ENCODE measurements at places on chromosomes 4 and X.
A peak's percentile ranks its signal among the peaks of the same experiment; 100 is the strongest.

- no peak for DNase-seq
Measured at GRCh38 chr4:74474345-74475090, 29.6 kb downstream of the AREG start.

- no peak for DNase-seq
Measured at GRCh38 chr4:74543983-74544382, 99.0 kb downstream of the AREG start.

- DNase-seq = peak; percentile 89
Measured at GRCh38 chr4:83231620-83232076, 53.0 kb downstream of the COQ2 start.

DNA sequence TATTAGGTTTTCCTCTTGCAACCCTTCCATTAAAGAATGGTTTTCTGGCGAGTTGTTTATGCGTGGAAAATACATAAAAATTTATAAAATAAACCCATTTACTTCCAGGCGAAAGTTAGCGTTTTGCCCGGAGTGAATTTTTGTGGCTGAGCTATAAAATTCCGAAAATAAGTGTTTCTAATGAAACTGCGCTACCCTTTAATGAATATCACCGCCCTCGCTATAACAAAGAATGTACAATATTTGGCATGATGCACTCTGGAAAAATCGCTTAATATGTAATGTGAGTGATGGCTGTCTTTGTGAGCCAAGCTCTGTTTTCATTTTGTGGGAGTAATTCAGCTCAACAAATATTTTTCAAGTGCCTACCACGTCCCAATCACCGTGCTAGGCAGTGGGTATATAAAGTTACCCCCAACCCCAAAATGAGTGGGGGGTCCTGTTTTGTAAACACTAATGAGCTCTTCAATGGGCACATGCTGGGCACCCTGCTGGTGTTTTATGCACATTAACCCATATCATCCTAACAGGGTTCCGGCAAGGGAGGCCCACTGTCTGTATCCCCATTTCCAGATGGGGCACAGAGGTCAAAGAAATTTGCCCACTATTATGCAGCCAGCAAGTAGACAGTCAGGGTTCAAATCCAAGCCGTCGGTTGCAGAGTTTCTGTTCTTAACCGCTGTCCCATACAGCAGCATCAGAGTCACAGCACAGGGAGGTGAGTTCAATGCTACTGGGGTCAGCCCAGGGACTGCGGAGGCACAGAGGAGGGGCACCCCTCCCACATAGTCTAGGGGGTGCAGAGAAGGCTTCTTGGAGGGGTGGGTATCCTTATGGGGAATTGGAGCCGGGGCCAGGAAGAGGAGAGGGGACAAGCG is 65.7 kb upstream of the STX18 start:
- DNase-seq = no peak

- DNase-seq = no peak
Measured at GRCh38 chr4:103152381-103152780, 45.8 kb downstream of the CENPE start.

- no peak for DNase-seq
Measured at GRCh38 chr4:15142201-15142600, 139.9 kb downstream of the CPEB2 start.

- no peak for DNase-seq
Measured at GRCh38 chr4:16225167-16225862, 956 bp downstream of the TAPT1 start.

- no peak for DNase-seq
Measured at GRCh38 chr4:74873545-74874301, 59.2 kb upstream of the PARM1 start.

- DNase-seq = no peak
Measured at GRCh38 chr4:184437565-184438265, 36.6 kb downstream of the IRF2 start.

- DNase-seq = no peak
Measured at GRCh38 chr4:28075401-28075956, 1214.8 kb downstream of the STIM2 start.

DNA sequence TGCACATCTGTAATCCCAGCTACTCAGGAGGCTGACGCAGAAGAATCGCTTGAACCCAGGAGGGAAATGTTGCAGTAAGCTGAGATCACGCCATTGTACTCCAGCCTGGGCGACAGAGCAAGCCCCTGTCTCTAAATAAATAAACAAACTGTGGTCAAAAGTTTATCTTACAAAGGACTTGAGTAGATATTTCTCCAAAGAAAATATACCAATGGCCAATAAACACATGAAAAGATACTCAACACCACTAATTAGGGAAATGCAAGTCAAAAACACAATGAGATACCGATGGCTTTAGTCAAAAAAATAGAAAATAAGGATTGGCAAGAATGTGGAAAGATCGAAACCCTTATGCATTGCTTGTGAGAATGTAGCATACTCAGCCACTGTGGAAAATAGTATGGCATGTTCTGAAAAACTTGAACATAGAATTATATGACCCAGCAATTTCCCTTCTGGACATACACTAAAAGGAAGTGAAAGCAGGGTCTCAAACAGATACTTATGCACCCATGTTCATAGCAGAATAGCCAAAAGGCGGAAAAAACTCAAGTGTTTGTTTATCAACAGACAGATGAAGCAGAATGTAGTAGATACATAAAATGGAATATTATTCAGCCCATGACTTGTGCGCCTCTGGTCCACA is 2.0 kb upstream of the CFAP97 start:
- no peak for DNase-seq

DNA sequence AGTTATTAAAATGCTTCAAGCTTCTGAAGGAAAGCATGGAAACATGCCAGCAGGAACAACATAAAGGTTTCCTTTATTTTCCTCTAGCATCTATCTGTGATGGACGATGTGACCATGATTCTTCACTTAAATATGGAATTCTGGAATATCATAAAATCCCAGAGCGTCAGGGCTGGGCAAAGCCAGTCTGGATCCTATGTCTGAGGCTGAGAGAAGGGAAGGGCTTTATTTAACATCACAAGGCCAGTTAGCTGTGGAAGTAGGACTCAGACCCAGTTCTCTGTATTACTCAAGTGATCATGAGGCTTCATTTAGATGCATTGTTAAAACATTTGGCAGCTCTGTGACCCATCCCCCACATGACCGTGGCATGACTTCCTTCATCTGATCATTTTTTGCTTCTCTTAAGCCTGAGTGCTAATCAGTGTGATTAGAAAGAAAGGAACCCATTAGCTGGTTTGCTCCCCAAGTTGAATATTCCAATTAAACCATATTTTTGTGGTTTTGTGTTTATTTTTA is 40.9 kb upstream of the EOLA2 start:
- no peak for DNase-seq

- DNase-seq = no peak
Measured at GRCh38 chr4:7464259-7464655, 29.5 kb upstream of the PSAPL1 start.

GRCh38 chr4:73434311-73434710 is 1.7 kb upstream of the AFP start:
- no peak for DNase-seq

- DNase-seq = no peak
Measured at GRCh38 chr4:16377887-16378286, 151.6 kb upstream of the TAPT1 start.

- DNase-seq = no peak
Measured at GRCh38 chr4:179747218-179747910, 2305.1 kb upstream of the AGA start.

DNA sequence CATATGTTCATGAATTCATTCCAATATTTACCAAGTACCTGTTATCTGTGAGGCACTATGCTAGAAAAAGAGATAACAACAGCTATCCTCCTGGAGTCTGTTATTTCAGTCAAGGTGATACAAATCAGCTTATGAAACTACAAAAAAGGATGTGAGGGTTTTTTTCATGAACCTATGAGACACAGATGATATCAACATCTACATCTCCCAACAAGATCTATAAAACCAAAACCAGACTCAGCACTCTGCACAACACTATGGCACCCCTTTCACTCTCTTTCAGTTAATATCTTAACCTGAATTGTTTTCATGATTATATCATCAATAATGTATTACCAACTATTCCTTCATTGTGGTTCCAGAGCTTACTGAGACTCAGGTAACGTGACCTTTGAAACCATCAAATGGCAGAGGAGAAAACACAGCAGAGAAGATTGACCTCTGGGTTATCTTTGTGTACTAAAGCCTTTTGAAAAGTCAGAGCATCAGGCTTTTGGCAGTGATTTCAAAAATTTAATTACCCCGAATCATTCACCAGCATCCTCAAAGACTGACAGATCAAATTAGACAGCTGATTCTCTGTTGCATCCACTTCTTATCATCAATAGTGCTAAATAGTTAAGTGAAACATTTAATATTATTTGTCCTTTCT is 244.6 kb upstream of the FTHL17 start:
- no peak for DNase-seq

GRCh38 chr4:138199568-138200235 is 42.4 kb downstream of the SLC7A11 start:
- no peak for DNase-seq

DNA sequence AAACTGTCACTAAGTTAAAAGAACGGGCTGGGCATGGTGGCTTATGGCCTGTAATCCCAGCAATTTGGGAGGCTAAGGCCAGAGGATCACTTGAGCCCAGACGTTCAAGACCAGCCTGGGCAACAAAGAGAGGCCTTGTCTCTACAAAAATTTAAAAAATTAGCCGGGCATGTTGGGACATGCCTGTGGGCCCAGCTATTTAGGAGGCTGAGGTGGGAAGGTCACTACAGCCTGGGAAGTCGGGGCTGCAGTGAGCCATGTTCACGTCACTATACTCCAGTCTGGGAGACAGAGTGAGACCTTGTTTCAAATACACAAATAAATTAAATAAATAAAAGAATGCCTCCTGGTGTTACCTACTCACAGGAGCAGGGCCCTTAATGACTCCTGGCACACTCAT is 69.5 kb downstream of the APBB2 start:
- no peak for DNase-seq

DNA sequence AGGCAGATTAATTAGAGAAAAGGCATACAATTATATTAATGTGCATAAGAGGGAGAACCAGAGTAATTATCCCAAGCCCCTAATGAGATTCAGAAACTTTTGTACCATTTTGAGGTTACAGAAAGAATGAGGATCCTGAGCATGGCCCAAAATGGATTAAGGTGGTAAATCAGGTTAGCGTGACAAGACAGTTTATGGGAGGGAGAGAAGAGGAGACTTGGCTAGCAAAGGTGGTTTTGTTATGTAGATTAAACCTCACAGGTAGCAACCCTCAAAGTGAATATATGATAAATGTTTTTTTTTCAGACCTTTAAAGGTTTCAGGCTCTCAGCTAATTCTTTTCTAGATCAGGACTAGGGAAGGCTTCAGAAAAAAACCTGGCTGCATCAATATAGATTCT is 781.8 kb downstream of the FAM133A start:
- DNase-seq = no peak

DNA sequence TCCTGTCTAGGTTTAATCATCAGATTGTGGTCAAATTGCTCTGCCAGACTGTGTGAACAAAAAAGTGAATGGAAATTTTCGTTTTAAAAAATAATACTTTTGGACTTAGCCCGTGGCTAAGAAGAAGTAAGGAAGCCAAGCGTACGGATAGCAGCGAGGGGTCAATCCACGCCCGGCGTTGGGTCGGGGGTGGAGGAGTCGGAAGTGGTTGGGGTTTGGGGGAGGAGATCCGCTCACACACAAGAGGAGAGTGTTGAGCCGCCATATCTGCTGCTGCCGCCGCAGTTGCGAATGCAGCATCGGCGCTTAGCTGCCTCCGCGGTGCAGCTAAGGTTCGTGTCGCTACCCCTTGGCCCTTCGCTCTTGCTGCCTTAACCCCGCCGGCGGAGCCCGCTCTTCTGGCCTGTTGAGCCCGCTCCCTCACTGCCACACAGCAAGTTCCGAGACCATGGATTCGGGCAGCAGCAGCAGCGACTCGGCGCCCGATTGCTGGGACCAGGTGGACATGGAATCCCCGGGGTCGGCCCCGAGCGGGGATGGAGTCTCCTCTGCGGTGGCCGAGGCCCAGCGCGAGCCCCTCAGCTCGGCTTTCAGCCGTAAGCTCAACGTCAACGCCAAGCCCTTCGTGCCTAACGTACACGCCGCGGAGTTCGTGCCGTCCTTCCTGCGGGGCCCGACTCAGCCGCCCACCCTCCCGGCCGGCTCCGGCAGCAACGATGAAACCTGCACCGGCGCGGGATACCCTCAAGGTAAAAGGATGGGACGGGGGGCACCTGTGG is at the start of gene GSPT2:
Gene GSPT2, plus strand, starts transcription at position 264 of the 779 bp plus-strand sequence. Its CDS starts 185 bp downstream, at position 449.
- DNase-seq = peak; percentile 89

DNA sequence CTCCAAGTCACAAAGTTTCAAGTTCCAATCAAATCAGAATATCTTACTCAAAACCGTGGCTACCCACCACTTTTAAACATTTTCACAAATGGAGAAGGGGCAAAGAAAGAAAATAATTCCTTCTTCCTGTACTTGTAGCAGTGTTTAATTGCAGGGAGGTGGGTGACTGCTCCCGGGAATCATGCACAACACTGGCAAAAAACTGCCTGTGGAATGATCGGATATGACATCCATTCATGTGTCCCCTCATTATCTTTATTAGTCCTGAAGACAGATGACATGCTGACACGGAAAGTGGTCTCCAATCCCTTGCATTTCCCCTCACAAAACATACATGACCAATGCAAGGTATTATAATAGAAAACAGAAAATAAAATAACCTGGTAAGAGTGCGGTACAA is 2.0 kb downstream of the TSPAN5 start:
- no peak for DNase-seq

- no peak for DNase-seq
Measured at GRCh38 chrX:43865791-43866190, 16.5 kb downstream of the MAOB start.

DNA sequence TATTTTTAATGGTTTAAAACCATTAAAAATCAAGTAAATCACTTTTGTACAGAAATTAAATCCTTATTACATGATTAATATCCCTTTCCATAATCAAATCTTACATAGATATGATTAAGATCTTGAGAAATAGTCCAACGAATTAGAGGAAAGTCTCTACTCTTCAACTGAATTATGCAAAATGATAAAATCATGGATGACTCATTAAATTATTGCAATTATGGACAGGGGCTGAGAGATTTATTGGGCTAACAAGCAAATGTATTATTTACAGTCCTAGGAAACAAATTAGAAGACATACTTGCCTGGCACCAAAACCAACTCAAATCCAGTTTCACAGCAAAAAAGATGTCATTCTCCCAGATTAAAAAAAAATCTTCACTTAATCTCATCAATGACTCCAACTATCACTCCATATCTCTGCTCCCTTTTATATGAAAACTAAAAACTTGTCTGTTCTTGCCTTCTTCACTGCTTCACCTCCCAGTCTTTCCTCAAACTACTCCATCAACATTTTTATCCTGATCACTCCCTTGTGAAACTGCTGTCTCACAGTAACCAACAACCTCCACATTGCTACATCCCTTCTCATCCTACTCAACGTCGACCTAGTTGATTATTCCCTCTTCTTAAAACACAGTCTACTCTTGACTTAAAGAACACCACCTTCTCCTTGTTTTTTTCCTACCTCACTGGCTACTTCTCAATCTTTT is 18.4 kb upstream of the DDX60 start:
- DNase-seq = no peak
